ENCODE measurements at places on chromosomes 3 and 15.

DNA sequence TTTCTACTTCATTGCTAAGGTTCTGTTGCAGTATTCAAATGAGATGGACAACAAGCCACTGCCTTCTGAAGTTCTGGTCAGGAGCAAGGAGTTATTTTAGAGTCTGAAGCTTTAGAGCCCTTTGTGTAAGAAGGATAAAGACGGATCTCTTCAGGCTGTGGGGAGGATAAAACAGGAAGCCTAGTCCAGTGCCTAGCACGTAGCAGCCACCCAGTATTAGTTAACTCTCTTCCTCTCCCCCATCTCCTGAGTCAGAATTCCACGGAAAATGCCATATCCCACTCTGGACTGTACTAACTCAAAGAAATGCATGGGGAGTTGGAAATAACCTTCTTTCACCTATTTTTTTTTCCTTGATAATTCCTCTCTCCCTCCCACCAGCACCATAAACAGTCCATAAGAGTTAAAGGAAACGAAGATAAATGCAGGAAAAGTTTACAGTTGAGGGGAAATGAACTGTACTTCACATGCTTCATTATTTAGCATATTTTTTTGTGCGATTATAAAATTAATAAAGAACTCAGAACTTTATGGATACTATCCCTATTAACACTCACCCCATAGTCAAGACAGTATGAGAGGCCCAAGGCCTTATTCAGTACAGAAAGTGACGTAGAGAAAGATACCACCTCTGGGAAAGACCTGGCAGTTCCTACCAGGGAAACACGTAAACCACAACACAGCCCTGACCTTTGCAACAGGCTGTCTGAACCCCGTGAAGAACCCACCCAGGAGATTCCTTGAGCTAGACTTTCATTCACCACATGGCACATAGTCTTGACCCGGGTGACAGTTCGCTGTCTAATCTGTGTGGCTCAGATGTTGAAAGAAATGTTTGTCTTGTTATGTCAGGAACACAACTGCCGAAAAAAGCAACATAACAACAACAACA lies 9.2 kb downstream of the IGF2BP2 start:
- DNase-seq, result no peak

GRCh38 chr15:82951472-82952157 lies 905 bp downstream of the HOMER2 start:
- DNase-seq, result no peak

GRCh38 chr3:46960081-46960701 lies 16.4 kb downstream of the CCDC12 start:
- DNase-seq, result no peak

- no peak for DNase-seq
Observed at GRCh38 chr15:60941448-60941847, 287.7 kb downstream of the RORA start.

- DNase-seq, result no peak
Observed at GRCh38 chr3:179933914-179934313, 102.8 kb downstream of the PEX5L start.

- DNase-seq, result no peak
Observed at GRCh38 chr15:49953421-49953820, 165.6 kb downstream of the ATP8B4 start.

DNA sequence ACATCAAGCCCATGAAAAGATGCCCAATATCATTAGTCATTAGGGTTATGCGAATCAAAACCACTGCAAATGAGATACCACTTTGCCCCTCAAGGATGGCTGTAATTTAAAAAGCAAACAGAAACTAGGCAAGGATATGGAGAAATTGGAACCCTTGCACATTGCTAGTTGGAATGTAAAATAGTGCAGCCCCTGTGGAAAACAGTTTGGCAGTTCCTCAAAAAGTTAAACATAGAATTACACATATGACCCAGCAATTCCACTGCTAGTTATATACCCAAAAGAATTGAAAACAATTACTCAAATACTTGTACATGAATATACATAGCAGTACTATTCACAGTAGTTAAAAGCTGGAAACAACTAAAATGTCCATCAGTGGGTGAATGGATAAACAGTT lies 186.8 kb upstream of the CGNL1 start:
- no peak for DNase-seq

DNA sequence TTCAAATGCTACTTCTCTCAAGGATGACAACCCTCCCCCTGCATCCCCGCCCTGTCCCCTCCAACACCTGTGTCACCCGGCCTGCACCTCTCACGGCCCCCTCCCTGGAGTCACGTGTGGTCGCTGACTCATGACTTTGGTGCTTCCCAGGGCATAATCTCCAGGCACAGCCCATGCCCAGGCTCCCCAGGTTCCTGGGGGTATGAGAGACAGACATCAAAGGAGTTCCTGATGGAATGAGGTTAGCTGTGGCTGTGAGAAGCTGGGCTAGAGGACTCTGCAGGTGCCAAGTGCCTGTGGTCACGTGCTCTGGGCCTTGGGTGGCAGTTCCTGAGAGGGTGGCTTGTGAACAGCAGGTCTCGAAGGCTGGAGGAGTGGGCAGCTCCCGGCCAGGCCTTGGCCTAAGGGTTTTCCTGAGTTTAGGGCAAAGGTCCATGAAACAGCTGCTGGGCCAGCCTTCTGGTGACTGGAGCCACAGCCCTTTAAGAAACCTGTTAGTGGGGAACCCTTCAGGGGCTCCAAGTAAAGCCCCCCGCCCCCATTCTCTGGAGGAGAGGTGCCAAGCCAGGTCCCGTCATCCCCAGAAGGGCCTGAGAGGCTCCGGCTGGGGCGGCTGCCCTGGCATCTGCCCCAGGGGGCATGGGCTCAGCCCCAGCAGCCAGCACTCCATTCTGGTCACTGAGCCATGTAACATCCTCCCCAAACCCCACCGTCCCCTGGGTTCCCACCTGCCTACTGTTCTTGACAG lies 230.0 kb downstream of the XXYLT1 start:
- DNase-seq, result no peak

- DNase-seq, result no peak
Observed at GRCh38 chr3:181753391-181753790, 41.7 kb downstream of the SOX2 start.

GRCh38 chr3:36461597-36461996 lies 81.3 kb downstream of the STAC start:
- DNase-seq, result no peak
